ENCODE measurements at places on chromosomes 7 and 10.

- no peak for DNase-seq
Measured at GRCh38 chr10:126203746-126204145, 184.5 kb downstream of the ADAM12 start.

DNA sequence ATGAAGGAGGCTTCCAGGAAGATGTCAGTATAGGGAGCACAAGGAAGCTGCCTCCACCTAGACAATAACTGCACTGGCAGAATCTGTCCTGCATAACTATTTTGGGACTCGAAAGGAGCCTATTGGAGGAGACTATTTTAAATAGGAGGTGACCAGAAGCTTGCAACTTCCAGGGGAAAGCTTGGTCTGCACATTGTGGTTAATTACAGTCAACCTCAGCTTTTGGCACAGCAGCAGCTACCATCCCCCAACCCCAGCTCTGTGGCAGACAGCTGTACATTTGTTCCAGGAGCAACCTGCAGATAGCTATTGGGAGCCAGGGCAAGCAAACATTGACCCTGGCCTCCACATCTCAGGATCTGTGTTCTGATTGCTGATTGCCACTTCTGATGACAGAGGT lies 46.3 kb upstream of the NANOS1 start:
- DNase-seq, result no peak

DNA sequence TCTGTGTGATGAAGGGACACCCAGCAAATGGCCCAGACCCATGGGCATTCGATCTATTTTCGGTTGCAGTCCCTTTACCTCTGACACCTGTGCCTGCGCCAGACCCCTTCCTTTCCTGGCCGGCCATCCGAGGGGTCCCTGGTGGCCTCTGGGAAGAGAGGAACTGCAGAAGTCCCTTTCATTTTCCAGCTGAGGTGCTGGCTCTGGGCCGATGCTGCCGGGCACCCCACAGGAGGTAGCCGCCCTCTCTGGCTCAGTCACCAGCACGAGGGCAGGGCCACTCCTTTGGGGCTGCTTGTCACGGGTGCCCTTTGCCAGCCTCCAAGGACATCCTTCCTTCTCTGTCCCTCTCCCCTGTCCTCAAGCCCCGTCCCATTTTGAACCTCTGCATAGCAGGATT lies 4.2 kb upstream of the ELN start:
- DNase-seq, result no peak

- no peak for DNase-seq
Measured at GRCh38 chr10:111246136-111246535, 169.3 kb downstream of the ADRA2A start.

DNA sequence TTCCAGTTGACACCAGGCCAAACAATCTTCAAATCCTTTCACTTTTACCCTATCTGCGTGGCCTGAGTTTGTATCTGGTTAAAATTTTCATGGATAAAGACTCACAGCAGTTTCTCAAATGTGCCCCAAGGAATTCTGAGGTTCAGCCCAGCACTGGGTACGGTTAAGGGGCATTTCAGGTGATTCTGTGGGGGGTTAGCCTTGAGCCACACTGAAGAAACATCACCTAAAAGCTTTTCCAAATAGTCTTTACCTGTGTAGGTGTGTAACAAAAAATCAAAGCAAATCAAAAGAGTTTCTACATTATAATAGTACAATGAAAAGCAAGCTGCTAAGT lies 83.8 kb upstream of the DNAJC1 start:
- no peak for DNase-seq

- no peak for DNase-seq
Measured at GRCh38 chr10:104334561-104334960, 3.7 kb downstream of the ITPRIP start.

GRCh38 chr10:1774796-1775195 lies 37.5 kb upstream of the ADARB2 start:
- no peak for DNase-seq

DNA sequence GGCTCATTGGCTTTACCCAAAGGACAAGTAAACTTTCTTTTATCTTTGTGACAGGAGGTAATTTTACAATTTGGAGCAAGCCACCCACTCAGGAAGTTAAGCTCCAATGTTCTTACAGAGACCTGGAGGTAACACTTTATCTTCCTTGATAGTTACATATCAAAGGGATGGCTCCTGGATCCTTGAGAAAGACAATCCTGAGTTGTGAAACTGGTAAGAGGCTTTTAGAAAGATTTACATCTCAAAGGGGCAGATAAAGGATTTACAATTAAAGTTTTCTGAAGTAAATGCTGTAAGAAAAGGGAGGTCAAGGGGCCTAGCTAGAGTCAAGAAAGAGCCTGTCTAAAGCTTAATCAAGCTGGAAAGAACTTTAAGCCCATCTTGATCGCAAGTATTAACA lies 124.4 kb upstream of the ZNF804B start:
- no peak for DNase-seq

DNA sequence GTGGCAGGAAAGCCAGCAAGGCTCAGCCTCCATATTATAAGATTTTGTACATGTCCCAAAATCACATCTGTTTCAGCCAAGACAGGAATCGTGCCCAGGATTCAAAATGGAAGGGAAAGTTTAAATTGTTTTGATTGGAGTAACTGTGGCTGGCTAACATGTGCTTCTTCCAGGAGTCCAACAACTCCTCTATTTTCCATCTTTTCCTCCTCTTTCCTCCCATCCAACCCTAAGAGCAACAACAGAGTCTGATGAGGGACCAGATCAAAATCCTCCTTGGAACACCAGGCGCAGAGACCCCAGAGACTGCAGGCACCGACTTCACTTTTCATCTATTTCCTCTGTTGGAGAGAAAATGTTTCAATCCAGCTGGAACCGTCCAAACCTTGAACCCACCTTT lies 36.0 kb upstream of the SVIL start:
- no peak for DNase-seq

DNA sequence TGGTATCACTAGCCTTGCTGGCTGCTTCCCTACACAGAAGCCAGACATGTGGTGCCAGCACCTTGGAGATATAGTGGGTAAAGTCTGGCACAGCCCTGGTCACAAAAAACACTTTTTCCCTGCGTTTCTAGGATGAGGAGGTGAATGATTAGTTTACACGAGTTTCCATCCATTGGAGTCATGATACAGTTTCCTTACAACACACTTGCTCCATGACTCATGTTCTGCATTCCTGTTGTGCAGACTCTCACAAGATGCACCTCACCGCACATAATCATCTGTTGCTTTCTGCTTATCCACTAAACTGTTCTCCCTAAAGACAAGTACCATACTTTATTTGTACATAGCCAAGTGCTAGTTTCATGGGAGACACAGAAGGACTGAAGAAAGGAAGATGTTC lies 747.1 kb upstream of the GALNT17 start:
- no peak for DNase-seq

DNA sequence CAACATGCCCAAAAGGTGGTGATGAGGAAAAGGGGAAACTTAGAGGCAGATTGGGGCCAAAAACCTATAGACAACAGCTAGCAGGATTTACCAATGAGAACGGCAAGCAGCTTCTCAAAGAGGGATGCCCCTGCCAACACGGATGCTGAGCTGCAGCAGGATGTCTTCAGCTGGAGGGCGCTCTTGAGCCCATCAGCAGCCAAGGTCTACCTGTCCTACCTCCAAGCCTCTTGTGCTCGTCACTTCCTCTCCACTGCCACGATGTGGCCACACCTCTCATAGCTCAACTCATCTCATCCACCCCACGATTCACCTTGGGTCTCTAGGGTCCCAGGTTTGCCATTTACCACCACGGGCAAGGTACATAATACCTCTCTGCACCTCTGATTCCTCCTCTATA lies 36.5 kb downstream of the DLG5 start:
- no peak for DNase-seq

GRCh38 chr10:131533846-131534526 lies 222.5 kb upstream of the TCERG1L start:
- DNase-seq, result no peak

DNA sequence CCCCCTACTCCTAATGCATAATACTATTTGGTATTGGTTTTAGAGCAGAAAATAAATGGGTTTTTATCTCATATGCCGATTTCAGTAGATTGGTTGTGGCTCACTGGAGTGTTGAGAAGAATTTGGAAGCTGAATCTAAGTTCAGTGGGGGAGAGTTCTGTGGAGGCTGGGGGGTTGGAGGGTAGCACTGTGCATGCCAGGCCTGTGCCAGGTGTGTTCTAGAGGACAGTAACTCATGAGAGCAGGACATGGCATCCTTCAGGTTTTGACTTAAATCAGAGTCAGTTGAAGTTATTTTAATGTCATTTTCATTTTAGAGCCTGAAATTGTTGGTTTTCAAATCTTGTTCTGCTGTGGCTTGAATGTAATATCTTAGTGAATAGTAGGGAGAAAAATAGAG lies 79.5 kb downstream of the EEPD1 start:
- DNase-seq, result no peak

DNA sequence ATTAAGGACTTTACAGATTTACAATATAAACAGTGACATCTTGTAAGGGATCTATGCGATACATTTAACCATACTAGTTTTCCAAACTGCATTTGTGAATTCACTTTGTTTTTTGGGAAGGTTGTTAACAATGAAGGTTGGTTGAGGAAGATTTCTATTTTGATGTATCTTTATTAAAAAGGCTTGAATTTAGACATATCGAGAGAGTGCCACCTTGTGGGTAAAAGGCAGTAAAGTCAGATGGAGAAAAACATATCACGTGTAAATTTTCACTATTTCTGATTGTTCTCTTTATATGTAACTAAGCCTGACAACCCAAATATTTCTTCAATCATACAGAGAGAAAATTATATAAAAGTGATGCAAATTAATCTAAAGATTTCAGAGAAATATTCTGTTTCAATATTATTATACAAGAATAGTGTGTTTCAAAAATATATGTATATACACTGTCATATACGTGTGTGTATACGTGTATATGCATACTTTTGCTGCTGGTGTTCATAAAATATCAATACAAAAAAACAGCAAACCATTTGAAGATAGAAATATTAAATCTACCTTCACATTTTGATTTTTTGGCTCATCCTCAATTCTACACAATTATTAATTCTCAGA lies 988.6 kb downstream of the SORCS1 start:
- no peak for DNase-seq

GRCh38 chr7:31000161-31000693 lies 36.5 kb downstream of the GHRHR start:
- no peak for DNase-seq

GRCh38 chr7:96144260-96144526 lies 177.7 kb downstream of the SLC25A13 start:
- DNase-seq, result no peak

DNA sequence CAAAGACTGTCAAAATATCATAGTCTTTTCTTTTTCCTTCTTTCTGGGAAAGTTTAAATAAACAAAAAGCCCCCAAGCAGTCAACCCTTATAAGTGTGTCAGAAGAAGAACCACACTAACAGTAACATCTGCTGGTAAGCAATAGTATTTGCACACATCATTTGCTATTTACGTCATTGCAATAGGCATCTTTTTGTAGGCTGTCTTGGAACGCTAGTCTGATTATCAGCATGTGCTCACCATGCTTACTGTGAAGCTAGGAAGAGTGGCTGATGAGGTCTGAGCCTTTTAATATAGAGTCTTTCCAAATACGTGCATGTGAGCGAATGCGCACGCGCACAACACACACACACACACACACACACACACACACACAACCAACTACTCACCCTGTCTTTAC lies 599.0 kb upstream of the TPK1 start:
- DNase-seq, result no peak

- no peak for DNase-seq
Measured at GRCh38 chr10:5619362-5620211, 46.8 kb downstream of the ASB13 start.

Measured in activated T-cell treated with anti-CD3 and anti-CD28 coated beads, Interleukin-2, amount 50 U/mL, for 24 hours (primary cell).